Right renal cortex interstitium (tissue), 3 donors: ENCODE measurements at places on chromosomes 12 and 14. TPM values are rescaled to one million over a fixed set of nuclear protein-coding genes. Genes with fewer than 3 reads are reported as not detected.
A peak's percentile ranks its signal among the peaks of the same experiment; 100 is the strongest.

Gene NOS1
- polyA plus RNA-seq: 0.86 TPM

Gene SLCO1C1
- 0.55 TPM for polyA plus RNA-seq

Gene TDRD9
- polyA plus RNA-seq: 2.7 TPM

GRCh38 chr12:11877869-11878780 lies 192.6 kb upstream of the BCL2L14 start:
- no peak for DNase-seq

DNA sequence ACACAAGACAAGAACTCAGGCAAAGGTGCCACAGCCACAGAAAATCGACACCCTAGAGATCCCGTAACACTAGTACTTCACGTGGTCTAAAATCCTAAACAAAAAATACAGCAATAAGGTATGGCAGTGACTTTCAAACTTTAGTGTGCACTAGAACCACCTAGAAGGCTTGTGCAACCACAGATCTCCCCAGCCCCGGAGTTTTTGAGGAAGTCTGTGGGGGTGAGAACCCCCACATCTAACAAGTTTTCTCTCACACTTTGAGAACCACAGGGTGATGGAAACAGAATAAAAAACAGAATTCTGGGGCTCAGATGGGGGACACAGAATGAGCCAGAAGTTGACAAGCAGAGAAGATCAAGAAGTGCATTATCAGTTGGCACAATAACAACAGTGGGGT lies 254.0 kb downstream of the ANO6 start:
- DNase-seq: no peak

DNA sequence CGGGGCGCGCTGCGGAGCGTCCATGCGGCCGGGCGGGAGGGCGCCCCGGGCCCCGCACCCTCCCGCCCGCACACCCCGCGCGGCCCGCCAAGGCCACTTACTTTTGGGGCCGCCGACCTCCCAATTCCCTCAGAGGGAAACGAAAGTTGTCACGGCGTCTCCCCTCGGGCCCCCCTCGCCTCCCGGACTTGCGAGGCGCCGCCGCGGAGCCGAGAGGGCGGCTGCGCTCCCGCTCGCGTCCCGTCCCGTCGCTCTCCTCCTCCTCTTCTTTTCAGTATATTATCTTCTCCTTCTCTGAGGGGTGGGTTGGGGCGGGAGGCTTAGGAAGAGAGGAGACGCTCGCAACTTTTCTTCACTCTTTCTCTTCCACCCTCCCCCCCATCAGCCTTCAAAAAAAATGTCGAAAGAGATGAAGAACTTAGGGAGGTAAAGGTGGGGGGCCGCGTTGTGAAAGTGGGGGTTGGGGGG lies 613 bp downstream of the DUSP16 start:
- no peak for DNase-seq

DNA sequence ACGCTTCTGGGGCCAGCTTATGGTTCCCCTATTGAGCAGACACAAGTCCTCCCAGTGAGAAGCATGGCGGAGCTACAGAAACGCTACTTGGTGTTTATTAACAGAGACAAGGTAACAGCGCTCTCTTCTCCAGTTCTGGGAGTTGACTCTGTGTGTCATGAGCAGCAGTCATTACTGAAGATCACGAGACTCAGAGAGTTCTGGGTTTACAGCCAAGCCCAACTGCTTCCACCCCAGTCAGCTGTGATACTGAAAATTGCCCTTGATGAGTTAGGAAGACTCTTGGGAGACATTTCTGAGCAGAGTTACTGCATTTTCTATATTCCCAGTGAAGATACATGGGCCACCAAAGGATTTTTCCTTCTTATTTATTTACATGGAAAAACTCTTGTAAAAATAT lies 48.6 kb downstream of the CFAP251 start:
- no peak for DNase-seq

DNA sequence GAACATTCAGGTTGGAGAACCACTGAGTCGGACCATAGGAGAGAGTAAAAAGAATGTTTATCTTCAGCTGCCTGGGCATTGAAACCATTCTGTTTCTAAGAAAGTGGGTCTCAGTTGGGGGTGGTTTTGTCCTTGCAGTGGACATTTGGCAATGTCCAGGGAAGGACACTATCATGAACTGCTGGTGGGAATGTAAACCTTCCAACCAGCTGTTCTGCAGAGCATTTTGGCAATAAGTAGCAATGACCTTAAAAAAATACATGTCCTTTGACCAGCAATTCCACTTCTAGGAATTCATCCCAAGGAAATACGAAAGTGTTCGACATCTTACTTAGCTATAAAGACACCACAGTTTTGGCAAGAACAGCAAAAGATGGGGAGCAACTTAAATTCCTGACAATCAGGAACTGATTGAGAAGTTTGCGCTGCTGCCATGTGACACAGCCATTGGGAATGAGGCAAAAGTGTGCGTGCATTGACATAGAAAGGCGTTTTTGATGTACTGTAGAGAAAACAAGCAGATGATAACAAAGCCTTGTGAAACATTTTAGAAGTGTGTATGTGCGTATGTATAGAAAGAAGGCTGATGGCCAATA lies 82.9 kb upstream of the MAP1LC3B2 start:
- DNase-seq: no peak

Gene CPNE6
- not detected for polyA plus RNA-seq

DNA sequence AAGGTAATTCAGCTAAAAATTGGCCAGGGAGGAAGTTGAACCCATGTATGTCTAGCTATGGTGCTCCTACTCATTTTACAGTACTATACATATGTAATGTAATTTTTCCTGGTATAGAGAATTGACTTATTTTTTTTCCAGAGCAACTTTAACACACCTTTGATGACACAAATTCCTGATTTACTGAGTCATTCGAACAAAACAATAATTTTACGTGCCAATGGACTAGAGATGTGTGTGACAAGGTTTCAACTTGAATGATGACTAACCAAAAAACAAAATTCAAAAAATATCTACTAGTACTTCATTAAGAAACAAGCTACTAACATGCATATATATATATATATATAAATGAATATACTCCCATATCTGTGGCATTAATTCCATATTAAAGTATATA lies 180.5 kb downstream of the KITLG start:
- DNase-seq: no peak

Gene TAS2R14
- polyA plus RNA-seq: 2.3 TPM

Gene GPR162
- 24.7 TPM for polyA plus RNA-seq

DNA sequence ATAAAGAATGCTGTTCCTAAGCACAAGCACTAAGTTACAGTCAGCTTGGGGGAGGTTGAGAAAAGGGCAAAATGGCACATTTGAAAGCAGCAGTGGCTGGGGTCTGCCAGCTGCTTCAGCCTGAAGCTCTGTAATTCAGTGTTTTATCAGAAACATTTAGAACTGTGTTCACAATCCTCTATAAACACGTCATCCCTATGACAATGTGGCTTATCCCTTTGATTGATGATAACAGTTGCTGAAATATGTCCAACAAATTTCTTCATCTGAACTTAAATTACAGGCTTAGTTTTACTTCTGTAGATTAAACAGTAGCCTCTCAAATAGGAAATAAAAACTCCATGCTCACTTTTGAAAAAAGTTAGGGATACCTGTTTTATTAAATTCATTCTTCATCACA lies 108.8 kb downstream of the VEZT start:
- DNase-seq: no peak

DNA sequence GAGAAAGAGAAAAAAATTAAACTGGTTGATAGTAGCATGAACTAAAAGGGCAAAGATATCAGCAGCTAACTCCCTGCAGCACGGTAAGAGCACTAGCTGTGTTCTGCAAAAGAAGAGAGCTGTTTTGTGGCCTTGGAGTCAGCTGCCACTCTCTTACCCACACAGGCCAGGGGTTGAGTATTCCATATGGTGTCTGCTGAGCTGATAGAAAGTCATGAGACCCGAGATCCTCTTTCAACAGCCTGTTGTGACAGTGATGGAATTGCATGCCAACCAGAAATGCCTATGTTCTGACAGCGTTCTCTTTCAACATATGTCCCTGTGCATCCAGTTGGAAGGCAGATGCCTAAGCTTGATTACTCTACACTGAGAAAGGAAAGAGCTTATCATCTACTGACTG lies 39.9 kb downstream of the TMTC1 start:
- no peak for DNase-seq

- no peak for DNase-seq
Observed at GRCh38 chr12:101857043-101857558, 20.3 kb upstream of the DRAM1 start.

Gene NAV3
- 10.5 TPM for polyA plus RNA-seq

GRCh38 chr14:101830271-101830670 lies 68.8 kb downstream of the PPP2R5C start:
- DNase-seq: no peak

- DNase-seq: no peak
Observed at GRCh38 chr12:54272214-54272613, 7.7 kb downstream of the CBX5 start.

- DNase-seq: no peak
Observed at GRCh38 chr12:18422871-18423270, 161.6 kb downstream of the PIK3C2G start.

GRCh38 chr12:57849035-57849434 lies 2.5 kb upstream of the CTDSP2 start:
- DNase-seq: no peak

- peak; percentile 8 for DNase-seq
Observed at GRCh38 chr14:49550286-49551184, 35.6 kb downstream of the RPS29 start.

DNA sequence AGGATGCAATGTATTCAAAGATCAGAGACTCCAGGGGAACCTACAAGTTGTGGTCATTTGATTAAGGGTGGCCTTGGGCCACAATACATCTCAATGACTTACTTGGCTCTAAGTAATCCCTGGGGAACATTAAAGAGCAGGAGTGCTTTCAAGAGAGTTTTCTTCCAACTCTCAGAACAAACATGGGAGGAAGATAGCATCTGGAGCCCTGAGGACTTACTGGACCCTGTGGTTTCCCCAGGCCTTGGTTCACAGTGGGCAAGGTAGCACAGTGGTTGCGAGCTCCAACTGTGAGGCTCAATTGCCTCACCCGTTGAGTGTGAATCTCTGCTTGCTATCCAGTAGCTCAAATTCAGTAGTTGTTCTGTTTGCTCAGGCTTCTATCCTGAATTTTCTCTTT lies 32.4 kb downstream of the STXBP6 start:
- no peak for DNase-seq

GRCh38 chr12:91654087-91654486 lies 471.5 kb upstream of the DCN start:
- no peak for DNase-seq

GRCh38 chr12:47267571-47267970 lies 187.8 kb upstream of the AMIGO2 start:
- no peak for DNase-seq

Gene SLC6A15
- 0.68 TPM for polyA plus RNA-seq

Gene KRT74
- not detected for polyA plus RNA-seq

Gene TMEM63C
- polyA plus RNA-seq: 1.5 TPM

DNA sequence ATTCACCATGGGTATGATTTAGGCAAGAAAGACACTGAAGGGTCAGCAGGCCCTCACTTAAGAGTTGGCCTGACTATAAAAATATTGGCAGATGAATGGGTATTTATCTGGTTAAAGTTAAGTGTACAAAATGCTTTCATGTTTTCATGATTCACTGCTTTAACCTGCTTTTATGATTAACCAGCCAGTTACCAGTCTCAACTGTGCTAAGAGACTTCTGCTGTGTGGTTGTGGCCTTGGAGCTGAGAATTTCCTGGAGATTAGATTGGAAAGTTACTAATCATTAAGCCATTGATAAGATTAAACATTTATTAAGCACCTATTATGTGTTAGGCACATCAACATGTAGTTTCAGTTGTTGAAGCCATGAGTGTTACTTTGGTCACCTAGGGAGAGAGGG lies 68.9 kb downstream of the RASSF8 start:
- DNase-seq: no peak

DNA sequence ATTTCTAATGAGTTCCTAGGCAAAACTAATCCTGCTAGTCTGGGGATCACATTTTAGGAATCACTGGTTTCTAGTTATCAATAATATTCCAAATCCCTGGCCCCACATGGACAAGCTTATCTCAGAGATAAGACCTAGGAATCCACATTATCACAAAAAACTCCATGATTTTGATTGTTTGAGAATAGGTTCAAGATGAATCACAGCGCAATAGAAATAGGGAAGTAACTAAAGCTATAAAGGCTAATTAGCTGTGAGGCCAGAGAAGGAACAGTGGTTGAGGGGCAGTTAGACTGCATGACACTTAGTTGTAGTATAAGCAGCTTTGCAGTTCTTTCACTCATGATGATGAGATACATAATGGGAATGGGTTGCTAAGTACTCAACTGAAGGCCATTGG lies 13.1 kb upstream of the ATP5F1B start:
- DNase-seq: no peak

Gene HAL
- polyA plus RNA-seq: 0.26 TPM

Gene KRT83
- not detected for polyA plus RNA-seq

DNA sequence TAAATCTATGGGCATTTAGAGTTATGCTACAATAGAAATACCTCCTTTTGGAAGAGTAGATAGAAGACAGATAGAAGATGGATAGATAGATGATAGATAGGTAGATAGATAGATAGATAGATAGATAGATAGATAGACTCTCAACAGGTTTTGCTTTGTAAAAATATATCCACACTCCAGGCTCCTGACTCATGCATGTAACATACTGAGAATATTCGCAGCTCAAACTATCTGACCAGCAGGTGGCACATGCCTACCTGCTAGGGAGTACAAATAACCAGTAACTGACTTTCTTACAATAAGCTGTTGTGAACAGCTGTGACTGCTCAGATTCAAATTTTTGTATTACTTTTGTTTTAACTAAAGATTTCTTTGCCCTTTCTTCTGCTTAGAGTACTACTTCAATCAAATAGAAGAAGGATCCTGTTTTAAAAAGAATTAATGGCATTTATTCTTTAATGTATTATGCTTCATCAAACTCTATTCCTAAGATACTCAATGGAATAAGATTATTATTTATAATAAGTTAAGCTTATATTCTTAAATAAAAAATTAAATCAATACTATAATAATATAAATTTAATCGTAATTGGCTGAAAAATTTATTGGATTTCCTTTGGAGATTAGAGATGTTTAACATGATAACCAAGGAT lies 15.8 kb upstream of the CPNE8 start:
- DNase-seq: no peak

- DNase-seq: no peak
Observed at GRCh38 chr12:40376533-40377267, 151.9 kb downstream of the LRRK2 start.

- DNase-seq: no peak
Observed at GRCh38 chr12:114812858-114813761, 129.1 kb upstream of the TBX3 start.
